ENCODE measurements at places on chromosomes 7 and 10.

GRCh38 chr10:35870665-35871310 is 228.7 kb upstream of the FZD8 start:
- DNase-seq = no peak

- DNase-seq = no peak
These were observed 162.6 kb upstream of the MAGI2 start for GRCh38 chr7:79615871-79616640.

DNA sequence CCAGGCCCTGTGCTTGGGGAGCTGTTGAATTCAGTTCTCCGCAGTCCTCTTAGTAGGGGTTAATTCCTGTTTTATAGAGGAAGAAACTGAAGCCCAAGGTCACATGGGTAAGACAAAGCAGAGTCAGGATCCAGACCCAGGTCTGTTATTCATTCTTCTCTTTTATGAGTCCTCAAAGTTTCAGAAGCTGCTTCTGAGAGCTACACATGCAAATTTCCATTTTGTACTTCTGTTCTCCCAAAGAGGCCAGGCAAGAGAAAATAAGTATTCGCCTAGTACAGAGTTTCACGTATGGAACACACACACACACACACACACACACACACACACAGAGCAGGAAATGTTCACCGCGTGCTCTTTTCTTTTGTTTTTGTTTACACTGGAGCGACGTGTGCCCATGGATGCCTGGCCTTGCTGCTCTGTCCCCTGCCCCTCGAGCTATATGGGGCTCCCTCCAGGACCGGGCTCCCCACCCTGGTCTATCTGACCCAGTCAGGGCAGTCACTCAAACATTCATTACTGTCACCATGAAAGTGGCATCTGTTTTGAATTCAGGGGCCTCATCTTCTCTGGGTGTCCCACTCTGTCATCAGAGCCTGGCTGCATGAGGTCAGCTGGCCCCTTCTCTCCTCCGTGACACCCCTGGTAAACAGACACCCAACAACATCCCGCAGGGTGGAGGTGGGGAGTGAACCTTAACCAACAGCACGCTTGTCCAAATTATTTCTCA is 84.4 kb downstream of the TNS3 start:
- DNase-seq = no peak

DNA sequence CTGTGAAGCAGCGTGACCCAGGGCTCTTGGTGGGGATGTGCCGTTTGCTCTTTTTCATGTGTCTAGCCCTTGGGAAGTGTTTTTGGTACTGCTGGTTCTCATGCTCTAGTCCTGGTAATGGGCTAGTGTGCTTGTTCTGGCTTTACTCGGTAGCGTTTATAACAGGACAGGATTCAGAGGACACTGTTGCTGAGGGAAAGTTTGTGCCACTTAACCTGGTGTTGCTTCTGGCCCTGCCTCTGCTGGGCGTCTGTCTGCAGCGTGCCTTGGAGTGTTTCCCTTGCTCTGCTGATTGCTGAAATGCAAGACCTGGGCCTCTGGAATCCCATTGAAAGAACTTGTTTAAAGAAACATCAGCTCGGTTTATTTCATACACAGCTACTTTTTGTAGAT is 35.0 kb downstream of the INPP5A start:
- no peak for DNase-seq

GRCh38 chr10:42997151-42997848 is 79.6 kb upstream of the RET start:
- DNase-seq = no peak

- DNase-seq = no peak
These were observed 167.0 kb downstream of the SNX13 start for GRCh38 chr7:17773289-17773626.

- no peak for DNase-seq
These were observed 994.1 kb downstream of the TYW1 start for GRCh38 chr7:67990716-67991115.

DNA sequence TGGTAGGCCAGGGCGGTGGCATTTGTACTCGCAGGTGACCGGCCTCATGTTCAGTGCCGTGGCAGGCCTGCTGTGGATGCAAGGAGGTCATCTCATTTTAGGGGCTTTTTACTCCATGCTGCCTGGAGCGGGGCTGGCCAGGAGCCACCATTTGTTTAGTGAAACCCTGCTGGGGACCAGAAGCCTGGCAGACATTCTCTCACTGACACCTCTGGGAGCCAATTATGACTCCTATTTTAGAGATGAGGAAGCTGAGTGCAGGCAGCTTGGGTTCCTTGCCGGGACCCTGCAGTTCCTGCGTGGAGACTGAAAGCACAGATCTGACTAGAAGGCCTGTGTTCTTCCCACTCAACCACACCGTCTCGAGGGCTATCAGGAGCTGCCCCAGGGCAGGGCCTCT is 186.6 kb downstream of the FANK1 start:
- DNase-seq = no peak

DNA sequence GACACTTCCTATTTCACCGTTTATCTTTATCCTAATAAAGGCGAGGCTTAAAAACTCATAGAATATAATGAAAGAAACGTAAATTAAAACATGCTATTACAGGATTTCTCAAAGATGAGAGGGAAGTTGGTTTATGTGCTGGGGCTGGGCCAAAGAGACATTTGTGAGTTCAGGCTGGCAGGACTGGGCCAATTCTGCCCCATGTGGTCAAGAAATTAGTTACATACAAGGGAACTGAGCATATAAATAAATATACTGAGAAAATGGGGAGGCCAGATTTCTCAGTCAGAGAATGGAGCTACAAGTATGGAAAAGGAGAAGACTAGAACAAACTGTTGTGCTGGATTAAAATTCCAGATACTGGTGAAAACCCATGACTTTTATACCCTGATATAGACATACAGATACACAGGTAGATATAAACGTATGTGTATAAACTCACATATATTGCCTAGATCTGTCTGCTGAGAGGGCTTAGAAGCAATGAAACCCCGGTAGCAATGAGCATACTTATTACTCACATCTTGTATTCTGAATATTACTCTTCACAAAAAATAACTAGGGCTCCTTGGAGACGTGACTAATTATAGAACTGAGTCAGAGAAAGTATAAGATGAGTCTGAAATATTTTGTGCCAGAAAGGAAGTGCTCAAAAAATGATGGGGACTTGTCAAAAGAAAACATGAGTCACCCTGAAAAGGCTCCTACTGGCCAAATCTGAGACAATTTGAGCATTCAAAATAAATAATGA is 155.7 kb upstream of the FGFR2 start:
- DNase-seq = no peak

GRCh38 chr7:110600956-110601355 is 490.0 kb upstream of the LRRN3 start:
- no peak for DNase-seq

GRCh38 chr10:70476249-70477035 is 2.1 kb upstream of the PALD1 start:
- DNase-seq = no peak

DNA sequence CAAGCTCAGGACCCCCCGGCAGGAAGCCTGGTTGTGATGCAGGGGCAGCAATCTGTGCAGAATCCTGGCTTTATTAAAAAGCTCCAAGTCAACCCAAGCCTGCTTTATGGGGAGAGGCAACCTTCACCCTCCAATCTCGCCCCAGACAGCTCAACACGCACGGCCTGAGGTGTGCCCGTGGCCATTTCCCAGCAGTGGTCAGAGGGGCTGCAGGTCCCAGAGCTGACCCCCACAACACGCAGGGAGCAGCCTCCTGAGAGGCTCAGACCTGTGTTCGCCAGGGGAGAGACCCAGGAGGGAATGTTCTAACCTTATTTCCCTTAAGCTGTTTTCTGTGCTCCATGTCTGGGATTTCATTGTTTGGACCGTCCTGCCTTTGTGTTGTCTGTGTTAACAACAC is 108.2 kb downstream of the CTBP2 start:
- DNase-seq = no peak

GRCh38 chr10:51716981-51717380 is 17.6 kb upstream of the CSTF2T start:
- DNase-seq = no peak

DNA sequence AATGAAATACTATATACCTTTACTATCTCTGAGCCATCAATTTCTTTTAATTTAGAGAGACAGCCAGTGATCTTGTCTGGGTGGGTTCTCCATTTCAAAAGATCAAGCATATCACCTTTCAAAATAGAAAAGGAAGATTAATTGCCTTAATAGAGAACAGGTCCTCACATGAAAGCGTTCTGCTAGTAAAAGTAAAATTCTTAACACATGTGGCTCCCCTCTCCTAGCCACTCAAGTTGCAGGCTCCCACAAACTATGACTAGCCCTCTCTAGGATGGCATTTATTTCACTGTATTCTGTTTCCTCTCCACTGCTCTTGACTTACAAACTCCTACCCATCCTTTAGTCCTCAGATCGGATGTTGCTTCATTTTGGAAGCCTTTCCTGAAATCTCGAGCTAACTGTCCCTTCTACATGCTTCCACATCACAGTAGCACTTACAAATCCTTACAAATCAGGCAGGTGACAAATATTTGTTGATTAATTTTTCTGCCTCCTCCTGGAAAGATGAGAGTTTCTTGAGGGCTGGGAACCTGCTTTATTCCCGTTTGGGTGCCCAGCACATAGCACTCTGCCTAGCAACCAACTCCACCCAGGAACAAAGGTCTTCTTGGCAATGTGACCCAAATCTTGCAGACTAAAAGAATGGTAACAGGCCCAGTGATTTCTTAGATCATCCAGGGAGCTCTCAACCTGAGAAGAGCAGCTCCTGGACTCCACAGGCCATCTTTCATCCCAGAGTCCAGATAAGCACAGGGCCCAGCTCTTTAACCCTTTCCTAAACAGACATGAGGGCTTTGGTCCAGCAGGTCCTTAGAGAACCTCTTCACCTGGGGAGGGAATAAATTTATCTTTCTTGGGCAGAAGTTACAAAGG is 310.4 kb upstream of the IMMP2L start:
- DNase-seq = no peak

- DNase-seq = no peak
These were observed 210.1 kb upstream of the INHBA start for GRCh38 chr7:41912851-41913567.

DNA sequence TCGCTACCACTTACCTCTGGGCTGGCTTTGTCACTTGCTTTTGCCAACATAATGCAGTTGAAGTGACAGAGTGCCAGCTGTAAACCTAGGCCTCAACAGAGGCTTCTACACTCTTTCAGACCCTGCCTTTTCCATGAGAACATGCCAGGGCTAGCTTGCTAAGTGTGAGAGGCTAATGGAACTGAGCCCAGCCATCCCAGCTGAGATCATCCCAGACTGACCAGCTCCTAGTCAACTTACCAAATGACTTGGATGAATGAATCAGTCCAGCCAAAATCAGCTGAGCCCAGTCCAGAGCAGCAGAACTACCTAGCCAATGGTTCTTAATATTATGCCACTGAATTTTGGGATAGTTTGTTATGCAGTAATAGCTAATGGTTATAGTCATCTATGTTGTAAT is 34.7 kb upstream of the MKLN1 start:
- no peak for DNase-seq

GRCh38 chr7:37786741-37787569 is 61.4 kb upstream of the NME8 start:
- DNase-seq = no peak

DNA sequence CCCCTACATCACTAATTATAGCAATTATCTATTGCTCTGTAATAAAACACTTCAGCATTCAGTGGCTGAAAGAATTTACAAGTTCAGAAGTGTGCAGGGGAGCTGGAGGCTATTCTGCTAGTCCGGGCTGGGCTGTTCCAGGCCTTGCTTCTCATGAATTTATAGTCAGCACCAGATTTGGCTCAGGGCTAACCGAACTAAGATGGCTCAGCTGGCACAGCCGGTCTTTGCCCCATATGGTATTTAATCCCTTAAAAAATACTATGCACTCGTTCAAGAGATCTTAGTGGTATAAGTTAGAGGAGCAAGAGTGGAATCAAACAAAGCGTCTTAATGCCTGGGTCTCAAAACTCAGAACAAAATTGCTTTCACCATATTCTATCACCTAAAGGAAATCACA is 932.9 kb downstream of the XPNPEP1 start:
- no peak for DNase-seq

- DNase-seq = no peak
These were observed 73.5 kb upstream of the DLX6 start for GRCh38 chr7:96931891-96932290.

GRCh38 chr7:151057506-151057988 is at the start of gene CDK5:
TSS of gene CDK5 (minus strand) at chr7:151057897. CDS start at chr7:151057848, 49 bp downstream.
- DNase-seq = no peak

GRCh38 chr7:27367933-27368549 is 125.4 kb downstream of the EVX1 start:
- no peak for DNase-seq

- DNase-seq = no peak
These were observed 60.6 kb upstream of the DNAAF5 start for GRCh38 chr7:665736-666453.

GRCh38 chr7:146606628-146607027 is 490.0 kb downstream of the CNTNAP2 start:
- no peak for DNase-seq

GRCh38 chr10:22570234-22570633 is 144.1 kb downstream of the PIP4K2A start:
- DNase-seq = no peak

GRCh38 chr7:155298288-155298833 is 683 bp downstream of the INSIG1 start:
- no peak for DNase-seq

GRCh38 chr7:139482662-139483466 is 609 bp downstream of the KLRG2 start:
- no peak for DNase-seq

GRCh38 chr7:11804621-11805020 is 27.4 kb downstream of the THSD7A start:
- DNase-seq = no peak

DNA sequence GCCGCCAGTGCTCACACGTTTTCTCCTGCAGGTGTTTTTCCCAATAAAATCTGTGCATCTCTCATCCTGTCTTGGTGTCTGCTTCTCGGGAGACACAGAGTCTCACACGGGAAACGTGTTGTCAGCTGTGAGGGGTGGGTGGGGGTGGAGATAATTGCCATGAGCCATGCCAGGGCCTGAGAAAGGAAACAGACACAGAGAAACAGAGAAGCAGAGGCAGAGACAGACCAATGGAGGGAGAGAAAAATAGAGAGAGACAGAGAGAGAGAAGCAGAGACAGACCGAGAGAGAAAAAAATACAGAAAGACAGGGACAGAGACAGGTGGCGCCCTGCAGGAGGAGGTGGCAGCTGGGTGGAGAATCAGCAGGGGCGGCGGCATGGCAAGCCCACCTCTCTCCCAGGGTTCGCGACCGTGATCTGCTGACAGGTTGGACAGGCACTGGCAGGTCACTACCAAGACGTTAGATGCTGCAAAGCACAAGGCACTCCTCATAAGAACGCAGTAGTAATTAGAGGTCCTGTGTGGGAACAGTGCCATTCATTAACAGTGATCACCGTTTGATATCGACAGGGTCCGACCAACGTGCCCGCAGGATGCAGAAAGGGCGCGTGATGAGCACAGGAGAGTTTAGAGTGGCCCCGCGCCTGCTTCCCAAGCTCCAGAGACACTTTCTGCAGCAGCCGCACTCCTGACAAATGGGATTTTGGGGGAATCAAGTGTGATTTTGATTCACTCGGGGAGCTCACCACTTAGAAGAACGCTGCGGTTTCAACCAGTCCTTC is 70.5 kb upstream of the INSIG1 start:
- no peak for DNase-seq

Measured in stimulated activated CD8-positive, alpha-beta memory T cell treated with anti-CD3 and anti-CD28 coated beads, Interleukin-2, amount 100 ng/mL, for 1 hour (primary cell).